Gastrocnemius medialis (tissue), 4 donors: ENCODE measurements at places on chromosomes 6 and 20. TPM values are rescaled to one million over a fixed set of nuclear protein-coding genes. Genes with fewer than 3 reads are reported as not detected.

DNA sequence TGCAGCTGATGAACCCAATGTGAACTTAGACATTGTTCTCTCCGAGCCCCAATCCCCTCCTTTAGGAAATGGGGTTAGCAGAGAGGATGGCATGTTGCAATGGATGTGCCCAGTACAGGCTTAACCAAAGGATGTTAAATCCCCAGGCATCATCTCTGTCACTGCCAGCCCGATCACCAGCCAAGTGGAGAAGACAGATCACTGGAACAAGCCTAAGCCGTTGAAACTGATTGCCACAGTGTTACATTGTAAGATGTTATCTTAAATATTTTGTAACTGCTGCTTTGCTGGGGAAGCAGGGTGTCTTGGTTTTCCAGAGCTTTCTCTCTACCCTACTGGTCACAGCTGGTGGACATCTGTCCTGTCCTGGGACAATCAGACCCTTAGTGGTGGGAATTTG is 783.4 kb upstream of the CHD6 start:
- H3K4me3 ChIP-seq: no peak overlapping the region
- no peaks in the 10 kb centered on the region for H3K27me3 ChIP-seq
- H3K4me1 ChIP-seq: no peaks in the 10 kb centered on the region
- no peak for DNase-seq
- no peaks in the 10 kb centered on the region for H3K36me3 ChIP-seq

- H3K4me3 ChIP-seq: no peak overlapping the region
- no peaks in the 10 kb centered on the region for H3K27me3 ChIP-seq
- no peaks in the 10 kb centered on the region for H3K4me1 ChIP-seq
- no peak for DNase-seq
- no peaks in the 10 kb centered on the region for H3K36me3 ChIP-seq
Measured at GRCh38 chr6:130946076-130946475, 117.0 kb downstream of the EPB41L2 start.

DNA sequence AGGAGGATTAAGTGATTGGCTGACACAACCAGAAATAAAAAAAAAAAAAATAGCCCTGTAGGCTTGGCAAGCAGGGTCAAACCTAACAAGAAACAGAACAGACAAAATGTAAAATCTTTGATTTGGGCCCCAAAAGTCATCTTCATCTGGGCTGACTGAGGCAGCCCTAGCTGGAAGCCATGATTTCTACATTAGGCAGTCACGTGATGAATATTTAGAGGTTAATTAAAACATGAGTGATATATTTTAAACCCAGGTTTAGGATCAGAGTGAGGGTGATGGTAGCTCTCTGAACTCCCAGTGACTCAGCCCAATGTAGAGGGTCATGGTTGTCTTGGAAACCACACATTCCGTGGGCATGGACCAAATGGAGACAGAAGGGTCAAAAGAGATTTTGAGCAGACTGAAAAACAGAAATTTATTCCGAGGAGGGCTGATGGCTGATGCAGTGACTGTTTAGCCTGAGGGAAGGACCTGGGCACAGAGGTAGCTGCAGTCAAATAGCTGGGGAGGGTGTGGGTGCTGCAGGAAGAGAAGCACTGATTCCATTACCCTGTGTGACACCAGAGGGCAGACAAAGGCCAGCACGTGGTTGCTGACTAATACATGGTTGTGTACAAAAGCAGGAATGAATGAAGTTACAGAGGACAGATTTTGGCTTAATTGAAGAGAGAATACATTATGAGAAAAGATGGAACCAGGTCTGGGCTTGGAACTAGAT is 573.1 kb upstream of the CHD6 start:
- no peaks in the 10 kb centered on the region for H3K36me3 ChIP-seq
- H3K4me1 ChIP-seq: no peaks in the 10 kb centered on the region
- H3K27ac ChIP-seq: no peak overlapping the region

DNA sequence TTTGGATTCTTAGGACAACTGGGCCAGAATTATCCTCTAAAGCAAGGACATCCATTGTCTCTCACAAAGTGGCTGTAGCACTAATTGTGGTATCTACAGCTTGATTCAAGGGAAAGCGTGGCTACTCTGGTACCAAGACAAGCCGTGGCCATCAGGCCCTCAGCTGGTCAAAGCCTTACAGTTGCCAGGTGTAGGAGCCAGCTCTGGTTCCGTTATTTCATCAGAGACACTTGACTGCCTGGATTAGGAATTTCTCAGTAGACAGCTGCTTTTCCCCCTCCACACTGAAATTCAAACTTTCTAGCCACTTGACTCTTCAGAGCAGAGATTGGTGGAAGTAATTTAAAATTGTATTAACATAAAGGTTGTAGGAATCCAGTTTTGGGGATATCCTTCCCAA is 104.2 kb downstream of the ANKS1A start:
- no peak overlapping the region for H3K27ac ChIP-seq
- H3K36me3 ChIP-seq: no peaks in the 10 kb centered on the region
- H3K4me3 ChIP-seq: no peak overlapping the region
- no peak for DNase-seq
- H3K4me1 ChIP-seq: no peaks in the 10 kb centered on the region
- no peaks in the 10 kb centered on the region for H3K27me3 ChIP-seq

Gene LSM2
- 25.1 TPM for total RNA-seq

DNA sequence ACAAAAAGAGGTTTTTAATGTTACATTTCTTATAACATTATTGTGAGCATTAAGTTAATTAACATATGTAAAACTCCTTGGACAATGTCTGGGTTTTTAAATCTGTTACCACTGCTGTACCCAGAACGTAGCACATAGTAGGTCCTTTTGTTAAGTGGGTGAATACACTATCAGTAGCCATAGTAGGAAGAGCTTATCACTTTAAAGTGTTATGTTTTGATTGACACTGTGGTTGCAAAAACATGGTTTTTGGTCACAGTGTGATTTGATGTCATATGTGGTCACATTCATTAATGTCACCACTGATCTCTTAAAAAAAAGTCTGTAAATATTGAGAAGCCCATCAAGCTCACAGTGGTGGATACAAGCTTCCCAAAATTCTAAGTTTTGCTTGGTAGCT is 160.7 kb downstream of the PLCB1 start:
- H3K4me1 ChIP-seq: peaks cover 9% of the 10 kb centered on the region
- H3K4me3 ChIP-seq: no peak overlapping the region
- no peak for DNase-seq
- no peaks in the 10 kb centered on the region for H3K36me3 ChIP-seq
- no peaks in the 10 kb centered on the region for H3K27me3 ChIP-seq

DNA sequence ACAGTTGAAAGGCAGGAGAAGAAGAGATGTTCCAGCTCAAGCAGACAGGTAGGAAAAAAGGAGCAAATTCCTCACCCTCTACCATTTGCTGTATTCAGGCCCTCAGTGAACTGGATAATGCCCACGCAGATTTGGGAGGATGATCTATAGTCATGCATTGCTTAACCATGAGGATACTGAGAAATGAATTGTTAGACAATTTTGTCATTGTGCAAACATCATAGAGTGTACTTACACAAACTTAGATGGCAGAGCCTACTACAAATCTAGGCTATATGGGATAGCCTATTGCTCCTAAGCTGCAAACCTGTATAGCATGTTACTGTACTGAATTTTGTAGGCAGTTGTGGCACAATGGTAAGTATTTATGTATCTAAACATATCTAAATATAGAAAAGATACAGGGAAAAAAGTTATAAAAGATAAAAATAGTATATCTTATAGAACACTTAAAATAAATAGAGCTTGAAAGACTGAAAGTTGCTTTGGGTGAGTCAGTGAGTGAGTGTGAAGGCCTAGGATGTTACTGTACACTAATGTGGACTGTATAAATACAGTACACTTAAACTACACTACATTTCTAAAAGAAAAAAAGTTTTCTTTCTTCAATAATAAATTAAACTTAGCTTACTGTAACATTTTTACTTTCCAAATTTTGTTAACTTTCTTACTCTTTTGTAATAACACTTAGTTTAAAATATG is 672.3 kb downstream of the UTRN start:
- no peaks in the 10 kb centered on the region for H3K4me1 ChIP-seq
- H3K27me3 ChIP-seq: no peaks in the 10 kb centered on the region
- H3K27ac ChIP-seq: no peak overlapping the region

Gene NRN1
- total RNA-seq: 7.0 TPM

GRCh38 chr20:20525756-20526155 is 157.9 kb downstream of the INSM1 start:
- no peak overlapping the region for H3K4me3 ChIP-seq
- peaks cover 3% of the 10 kb centered on the region for H3K36me3 ChIP-seq
- H3K4me1 ChIP-seq: peaks cover 6% of the 10 kb centered on the region
- no peak for DNase-seq

DNA sequence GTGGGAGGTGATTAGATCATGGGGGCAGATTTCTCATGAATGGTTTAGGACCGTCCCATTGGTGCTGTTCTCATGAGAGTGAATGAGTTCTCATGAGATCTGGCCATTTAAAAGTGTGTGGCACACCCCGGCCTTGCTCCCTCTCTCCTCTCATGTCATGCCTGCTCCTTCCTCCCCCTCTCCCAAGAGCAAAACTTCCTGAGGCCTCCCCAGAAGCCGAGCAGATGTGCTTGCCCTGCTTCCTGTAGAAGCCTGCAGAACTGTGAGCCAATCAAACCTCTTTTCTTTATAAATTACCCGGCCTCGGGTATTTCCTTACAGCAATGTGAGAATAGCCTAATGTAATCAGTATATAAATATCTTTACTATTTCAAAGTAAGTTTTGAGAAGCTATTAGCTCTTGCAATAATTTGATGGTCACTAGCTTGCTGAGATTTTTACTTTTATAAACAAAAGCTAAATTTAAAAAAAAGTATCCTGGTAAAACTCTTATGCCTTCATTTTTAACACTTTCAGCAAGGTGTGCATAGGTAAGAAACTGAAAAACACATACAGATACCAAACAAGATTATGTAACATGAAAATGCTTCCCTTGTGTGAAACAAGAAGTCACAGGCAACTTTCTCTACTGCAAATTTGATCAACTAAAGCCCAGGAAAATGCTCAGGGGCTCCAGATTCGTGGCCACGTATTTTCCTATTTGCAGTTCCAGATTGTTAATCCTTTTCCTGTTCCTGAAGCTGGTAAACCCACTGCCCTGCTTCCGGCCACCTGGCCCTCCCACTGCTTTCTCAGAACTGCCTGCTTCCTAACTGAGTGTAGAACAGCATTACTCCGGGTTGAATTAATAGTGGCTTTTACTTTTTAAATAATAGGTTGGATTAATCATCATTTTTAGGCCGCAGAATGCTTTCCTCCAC is 395.1 kb upstream of the CNR1 start:
- no peak overlapping the region for H3K4me3 ChIP-seq
- no peak for DNase-seq
- no peaks in the 10 kb centered on the region for H3K27me3 ChIP-seq
- H3K27ac ChIP-seq: no peak overlapping the region
- no peaks in the 10 kb centered on the region for H3K36me3 ChIP-seq
- no peaks in the 10 kb centered on the region for H3K4me1 ChIP-seq

DNA sequence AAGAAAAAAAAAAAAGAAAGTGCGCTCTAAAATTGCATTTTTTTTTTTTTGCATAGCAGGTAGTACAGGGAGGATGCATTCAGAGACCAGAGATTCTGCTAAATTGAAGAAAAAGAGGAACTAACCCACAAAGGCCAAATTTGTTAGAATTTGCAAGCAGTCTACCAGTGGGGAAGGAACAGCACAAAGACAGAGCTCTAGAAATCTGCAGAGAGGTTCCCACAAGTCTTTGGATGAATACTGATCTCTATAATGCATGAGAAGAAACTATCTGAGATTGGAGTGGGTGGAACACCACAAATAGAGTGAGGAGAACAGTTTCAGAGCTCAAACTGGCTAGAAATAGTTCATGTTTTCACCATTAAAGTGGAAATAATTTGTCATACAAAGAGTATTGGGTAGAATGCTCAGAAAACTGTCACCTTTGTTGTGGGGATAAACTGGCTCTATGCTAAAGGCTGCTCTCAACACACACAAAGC is 79.6 kb upstream of the AHI1 start:
- DNase-seq: no peak
- no peak overlapping the region for H3K27ac ChIP-seq
- no peak overlapping the region for H3K4me3 ChIP-seq
- no peaks in the 10 kb centered on the region for H3K27me3 ChIP-seq
- H3K36me3 ChIP-seq: no peaks in the 10 kb centered on the region

- H3K36me3 ChIP-seq: no peaks in the 10 kb centered on the region
- no peak overlapping the region for H3K27ac ChIP-seq
Measured at GRCh38 chr6:11413728-11414127, 123.8 kb upstream of the TMEM170B start.

GRCh38 chr6:18047406-18047805 is 60.0 kb upstream of the KIF13A start:
- H3K27me3 ChIP-seq: no peaks in the 10 kb centered on the region
- DNase-seq: no peak
- H3K4me1 ChIP-seq: no peaks in the 10 kb centered on the region
- no peak overlapping the region for H3K4me3 ChIP-seq
- no peaks in the 10 kb centered on the region for H3K36me3 ChIP-seq

GRCh38 chr20:2132461-2132901 is 30.9 kb downstream of the STK35 start:
- H3K27me3 ChIP-seq: no peaks in the 10 kb centered on the region
- H3K36me3 ChIP-seq: no peaks in the 10 kb centered on the region
- no peak overlapping the region for H3K4me3 ChIP-seq
- DNase-seq: peak; percentile 26
- peak overlapping the region; percentile 71 for H3K27ac ChIP-seq

DNA sequence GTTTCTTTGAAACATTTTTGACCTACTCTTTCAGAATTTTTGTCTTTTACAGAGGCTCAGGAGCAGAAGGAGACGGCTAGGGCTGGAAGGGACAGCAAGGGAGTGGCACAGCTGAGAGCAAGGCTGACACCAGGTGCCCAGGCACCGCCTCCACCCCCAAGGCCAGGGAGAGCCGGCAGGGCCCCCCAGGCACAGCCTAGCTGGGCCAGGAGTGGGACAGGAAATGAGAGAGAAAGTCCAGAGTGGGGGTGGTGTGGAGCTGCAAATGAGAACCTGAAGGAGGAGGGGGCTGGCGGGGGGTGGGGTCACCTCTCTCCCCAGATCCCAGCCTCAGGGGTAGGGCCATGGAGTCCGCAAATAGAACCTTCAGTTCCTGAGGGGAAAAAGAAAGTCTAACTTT is 236.7 kb downstream of the CDC5L start:
- H3K36me3 ChIP-seq: no peaks in the 10 kb centered on the region
- H3K4me1 ChIP-seq: no peaks in the 10 kb centered on the region
- no peaks in the 10 kb centered on the region for H3K27me3 ChIP-seq
- H3K27ac ChIP-seq: no peak overlapping the region
- no peak for DNase-seq
- no peak overlapping the region for H3K4me3 ChIP-seq

Gene CCDC28A
- 4.6 TPM for total RNA-seq

Gene EYS
- not detected for total RNA-seq

- H3K27me3 ChIP-seq: no peaks in the 10 kb centered on the region
- H3K4me3 ChIP-seq: no peak overlapping the region
- no peaks in the 10 kb centered on the region for H3K4me1 ChIP-seq
- no peak for DNase-seq
Measured at GRCh38 chr20:62004614-62005013, 61.1 kb downstream of the TAF4 start.
